Vagina (tissue), 2 donors: ENCODE measurements at places on chromosomes 1 and 21.

GRCh38 chr1:240491156-240491555 is 120.8 kb downstream of the GREM2 start:
- no peak for DNase-seq

DNA sequence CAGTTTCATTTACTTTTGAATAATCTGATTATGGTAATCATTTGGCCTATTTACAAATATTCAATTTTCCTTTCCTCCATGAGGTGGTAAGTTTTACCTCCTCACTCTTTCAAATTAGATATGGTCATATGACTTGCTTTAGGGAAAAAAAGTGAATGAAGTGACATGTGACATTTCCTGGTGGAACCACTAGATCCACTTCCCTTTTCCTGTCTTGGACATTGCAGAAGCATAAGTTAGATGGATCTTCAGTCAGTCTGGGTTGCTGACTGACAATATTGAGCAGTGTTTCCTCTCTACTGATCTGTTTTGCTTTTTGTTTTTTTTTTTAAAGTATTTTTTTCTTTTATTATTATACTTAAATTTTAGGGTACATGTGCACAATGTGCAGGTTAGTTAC is 481.1 kb upstream of the PTBP2 start:
- no peak for DNase-seq

DNA sequence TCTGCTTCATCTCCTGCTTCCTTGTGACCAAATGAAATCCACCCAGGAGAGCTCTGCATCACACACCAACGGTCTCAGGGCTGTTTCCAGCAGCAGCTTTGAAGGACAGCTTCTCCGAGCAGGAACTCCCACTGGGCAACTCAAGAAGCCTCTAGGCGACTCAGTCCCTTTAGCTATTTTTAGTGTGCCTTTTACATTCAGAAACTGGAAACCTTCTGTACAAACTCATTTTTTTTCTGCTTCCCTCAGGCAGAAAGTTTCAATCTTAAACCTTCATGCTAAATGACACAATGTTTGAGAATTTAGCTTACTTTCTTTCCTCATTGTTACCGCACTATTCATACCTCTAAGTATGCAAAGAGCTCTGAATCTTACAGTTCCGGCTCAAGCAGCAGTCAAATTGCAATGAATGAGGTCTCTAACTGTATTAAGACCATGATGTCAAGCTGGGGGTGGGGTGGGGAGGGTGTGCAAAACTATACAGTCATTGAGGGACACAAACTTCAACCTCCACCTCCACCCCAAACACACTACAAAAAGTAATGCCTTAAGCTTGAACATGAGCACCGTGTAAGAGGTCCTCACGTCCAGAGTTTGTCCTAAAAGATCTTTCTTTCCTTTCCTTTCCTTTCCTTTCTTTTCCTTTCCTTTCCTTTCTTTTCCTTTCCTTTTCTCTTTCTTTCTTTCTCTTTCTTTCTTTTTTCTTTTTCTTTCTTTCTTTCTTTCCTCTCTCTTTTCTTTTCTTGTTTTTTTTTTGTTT is 16.4 kb upstream of the TARBP1 start:
- no peak for DNase-seq

DNA sequence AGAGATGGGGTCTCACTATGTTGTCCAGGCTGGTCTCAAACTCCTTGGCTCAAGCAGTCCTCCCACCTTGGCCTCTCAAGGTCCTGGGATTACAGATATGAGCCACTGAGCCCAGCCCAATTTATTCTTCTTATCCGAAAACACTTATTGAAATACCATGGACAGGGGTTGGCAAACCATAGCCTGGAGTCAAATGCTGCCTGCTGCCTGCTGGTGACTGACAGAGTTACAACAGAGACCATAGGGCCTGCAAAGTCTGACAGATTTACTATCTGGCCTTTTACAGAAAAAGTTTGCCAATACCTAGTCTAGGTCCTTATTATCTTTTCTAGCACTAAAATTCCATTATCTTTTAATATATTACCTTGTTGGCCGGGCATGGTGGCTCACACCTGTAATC is 87.1 kb upstream of the ZNF281 start:
- DNase-seq: no peak

DNA sequence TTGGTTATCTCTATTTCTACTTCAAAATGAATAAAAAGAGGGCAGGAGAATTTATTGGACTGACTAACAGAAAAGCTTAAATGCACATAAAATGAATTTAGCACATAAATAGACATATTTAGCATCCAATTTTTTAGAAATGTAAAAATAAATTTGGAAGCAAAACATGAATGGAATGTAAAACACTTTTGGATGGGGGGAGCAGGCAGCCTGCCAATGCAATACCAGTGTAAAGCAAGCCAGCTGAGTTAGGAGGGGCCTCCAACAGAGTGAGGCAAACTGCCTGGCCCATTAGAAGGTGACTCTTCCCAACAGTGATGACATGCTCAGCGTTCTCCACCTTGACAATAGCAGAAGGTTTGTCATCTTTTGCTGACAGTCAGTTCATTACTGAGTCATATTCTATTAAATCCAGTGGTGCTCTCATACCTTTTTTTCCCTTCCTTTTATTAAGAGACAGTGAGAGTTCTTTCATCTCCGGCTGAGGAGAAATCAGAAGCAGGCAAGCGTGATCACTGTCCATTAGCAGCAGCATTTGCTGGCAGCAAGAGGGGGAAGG is 19.5 kb upstream of the EXO1 start:
- no peak for DNase-seq

DNA sequence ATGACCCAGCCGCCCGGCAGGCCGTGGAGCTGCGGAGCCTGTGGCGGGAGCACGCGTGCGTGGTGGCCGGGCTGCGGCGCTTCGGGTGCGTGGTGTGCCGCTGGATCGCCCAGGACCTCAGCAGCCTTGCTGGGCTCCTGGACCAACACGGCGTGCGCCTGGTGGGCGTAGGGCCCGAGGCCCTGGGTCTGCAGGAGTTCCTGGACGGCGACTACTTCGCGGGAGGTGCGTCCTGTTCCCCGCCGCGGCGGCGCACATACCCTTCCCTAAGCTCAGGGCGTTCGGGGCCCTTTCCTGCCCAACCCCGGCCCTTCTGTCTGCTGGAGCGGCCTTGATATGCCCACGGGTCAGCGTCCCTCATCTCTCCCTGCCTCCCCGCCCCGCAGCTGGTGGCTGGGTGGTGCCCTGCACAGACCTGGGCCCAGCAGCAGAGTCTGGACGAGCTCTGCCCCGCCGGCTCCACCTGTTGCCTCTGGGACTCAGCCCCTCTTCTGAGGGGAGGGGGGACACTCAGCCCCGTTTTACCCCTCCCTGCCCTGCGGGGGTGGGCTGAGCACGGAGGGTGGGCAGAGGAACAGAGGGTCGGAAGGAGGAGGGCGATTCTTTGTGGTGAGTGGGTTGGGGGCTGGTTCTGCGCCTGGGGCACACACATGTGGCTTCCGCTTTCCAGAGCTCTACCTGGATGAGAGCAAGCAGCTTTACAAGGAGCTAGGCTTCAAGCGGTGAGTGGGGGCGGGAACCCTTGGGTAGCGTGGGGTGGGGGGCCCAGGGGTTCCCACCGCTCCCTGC is 688 bp downstream of the PRXL2B start:
- DNase-seq: no peak

DNA sequence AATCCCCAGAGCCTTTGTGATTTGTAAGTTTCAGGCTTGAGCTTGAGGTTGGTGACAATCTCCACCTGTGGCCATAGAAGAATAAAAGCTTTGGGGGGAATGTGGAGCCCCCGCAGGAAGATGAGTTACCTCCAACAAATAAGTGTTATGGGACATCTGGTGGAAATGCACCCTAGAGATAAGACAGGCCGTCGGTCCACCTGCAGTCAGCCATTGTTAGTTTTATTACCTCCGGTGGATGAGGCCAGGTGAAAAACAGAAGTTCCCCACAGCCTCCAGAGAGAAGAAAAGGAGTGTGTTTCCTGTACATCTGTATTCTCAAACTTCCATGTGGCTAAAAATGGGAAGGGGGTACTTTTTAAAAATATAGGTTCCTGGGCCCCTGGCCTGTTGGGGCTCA is 137.4 kb downstream of the KAZN start:
- DNase-seq: no peak
